Stimulated activated CD4-positive, alpha-beta T cell treated with anti-CD3 and anti-CD28 coated beads, Interleukin-12 subunit alpha, Interleukin-12 subunit beta, amount 100 ng/mL, for 48 hours (primary cell): ENCODE measurements at places on chromosomes 6 and 20.

DNA sequence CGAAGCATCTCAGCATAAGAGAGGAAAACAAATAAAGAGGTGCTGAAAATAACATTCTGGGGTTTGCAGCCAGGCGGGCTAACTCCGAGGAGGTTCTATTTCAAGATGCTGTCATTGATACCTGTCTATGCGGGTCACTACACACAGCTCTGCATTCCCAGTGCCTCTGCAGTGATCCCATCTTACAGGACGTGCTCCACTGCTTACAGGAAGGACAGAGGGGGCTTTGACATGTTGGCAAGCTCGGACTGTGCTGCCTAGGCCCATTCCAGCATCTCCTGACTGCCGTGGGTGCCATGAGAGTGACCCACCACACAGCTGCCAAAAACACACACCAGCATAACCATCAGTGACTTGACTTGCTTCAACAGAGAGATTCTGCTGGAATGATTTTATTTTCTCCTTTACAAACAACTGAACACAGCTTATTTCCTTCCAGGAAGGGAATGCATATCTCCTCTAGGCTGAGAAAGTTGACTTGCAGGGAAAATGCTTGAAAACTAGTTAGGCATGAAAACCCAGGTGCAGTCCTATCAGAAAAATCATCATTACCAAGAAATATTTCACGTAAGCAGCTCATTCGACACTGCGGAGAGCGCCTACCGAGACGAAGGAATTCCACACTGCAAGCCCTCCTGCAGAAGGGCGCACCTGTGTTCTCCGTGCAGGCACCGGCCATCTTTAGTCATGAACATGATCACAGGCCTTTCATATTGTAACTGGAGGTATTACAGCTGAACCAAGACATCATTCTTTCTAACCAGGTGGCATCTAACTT, 62.5 kb downstream of the RAMACL start:
- no peak for DNase-seq

GRCh38 chr6:96394727-96395126, 126.9 kb upstream of the UFL1 start:
- no peak for DNase-seq

- no peak for DNase-seq
These were observed 51.6 kb downstream of the EYA2 start for GRCh38 chr20:46946181-46946624.

DNA sequence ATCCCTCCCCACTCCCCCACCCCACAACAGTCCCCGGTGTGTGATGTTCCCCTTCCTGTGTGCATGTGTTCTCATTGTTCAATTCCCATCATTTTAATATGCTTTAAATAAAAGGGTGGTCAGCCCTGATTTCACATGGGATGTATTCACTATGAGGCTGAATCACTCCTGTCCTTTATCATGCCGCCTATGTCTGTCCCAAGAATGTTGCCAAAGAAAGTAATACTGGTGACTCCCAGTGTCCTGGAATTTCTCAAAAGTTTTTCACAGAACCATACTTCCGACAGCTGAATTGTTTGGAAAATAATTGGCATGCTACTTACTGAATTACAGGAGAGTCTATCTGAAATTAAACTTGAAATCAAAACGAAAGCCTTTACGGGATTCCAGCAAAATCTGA, 217.7 kb downstream of the HAO1 start:
- DNase-seq: no peak

GRCh38 chr6:145208474-145208873, 526.8 kb downstream of the EPM2A start:
- no peak for DNase-seq

- DNase-seq: no peak
These were observed 167.5 kb downstream of the TMEM242 start for GRCh38 chr6:157155804-157156203.

GRCh38 chr6:42689371-42689770, 33.0 kb downstream of the PRPH2 start:
- DNase-seq: no peak

GRCh38 chr6:157929076-157929475, 52.6 kb upstream of the SYNJ2 start:
- DNase-seq: no peak

GRCh38 chr20:48681201-48681872, 146.5 kb downstream of the PREX1 start:
- DNase-seq: no peak

- no peak for DNase-seq
These were observed 842.0 kb upstream of the FLRT3 start for GRCh38 chr20:15179381-15179780.

DNA sequence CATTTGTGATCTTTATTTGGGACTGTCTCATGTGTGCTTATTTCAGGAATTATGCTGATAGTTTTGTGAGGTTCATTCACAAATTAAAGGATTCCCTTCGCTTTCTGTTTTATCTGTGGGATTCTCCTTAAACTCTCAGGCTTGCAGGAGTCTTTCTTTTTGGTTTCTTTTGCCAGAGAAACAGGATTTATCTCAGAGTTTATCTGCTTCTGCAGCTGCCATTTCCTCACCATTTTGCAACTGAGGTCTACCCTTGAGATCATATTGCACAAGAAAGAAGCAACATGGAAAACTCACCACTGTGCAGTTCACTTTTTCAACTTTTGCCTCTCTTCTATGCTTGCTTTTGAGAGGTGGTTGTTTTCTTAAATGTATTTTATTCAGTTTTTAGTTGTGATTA, 201.0 kb downstream of the PRL start:
- no peak for DNase-seq

DNA sequence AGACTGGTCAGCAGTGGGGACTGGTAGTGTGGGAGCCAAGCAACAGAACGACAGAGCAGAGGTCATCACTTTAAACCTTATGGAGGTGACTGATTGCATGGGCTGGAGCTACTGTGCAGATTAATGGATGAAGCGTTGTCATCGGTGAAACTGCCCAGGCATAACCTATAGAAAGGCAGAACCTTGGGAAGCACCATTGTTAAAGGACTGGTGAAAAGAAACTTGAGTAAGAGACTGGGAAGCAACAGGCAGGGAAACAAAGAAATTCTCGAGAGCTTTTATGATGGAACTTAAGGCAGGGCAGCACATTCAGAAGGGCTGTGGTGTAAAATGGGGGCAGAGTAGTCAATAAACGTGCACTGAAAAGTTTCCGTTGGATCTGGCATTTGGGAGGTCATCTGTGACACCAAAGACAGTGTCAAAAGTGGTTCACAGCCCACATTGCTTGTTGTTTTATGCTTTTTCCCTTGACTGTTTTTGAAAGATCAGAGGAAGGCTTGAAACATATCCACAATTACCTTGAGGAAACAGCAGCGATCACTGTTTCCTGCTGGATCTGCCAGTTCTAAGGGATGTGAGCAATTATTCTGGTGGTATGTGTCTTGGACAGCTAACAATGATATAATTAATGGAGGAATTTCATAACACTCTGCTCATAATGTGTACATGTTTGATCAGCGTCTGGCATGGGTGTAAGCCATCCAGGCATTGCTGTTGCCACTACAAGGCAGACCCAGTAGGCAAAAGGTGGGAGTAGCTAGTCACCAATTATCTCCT, 62.7 kb downstream of the LRRC1 start:
- no peak for DNase-seq

- no peak for DNase-seq
These were observed 774.2 kb upstream of the FLRT3 start for GRCh38 chr20:15111654-15112053.

DNA sequence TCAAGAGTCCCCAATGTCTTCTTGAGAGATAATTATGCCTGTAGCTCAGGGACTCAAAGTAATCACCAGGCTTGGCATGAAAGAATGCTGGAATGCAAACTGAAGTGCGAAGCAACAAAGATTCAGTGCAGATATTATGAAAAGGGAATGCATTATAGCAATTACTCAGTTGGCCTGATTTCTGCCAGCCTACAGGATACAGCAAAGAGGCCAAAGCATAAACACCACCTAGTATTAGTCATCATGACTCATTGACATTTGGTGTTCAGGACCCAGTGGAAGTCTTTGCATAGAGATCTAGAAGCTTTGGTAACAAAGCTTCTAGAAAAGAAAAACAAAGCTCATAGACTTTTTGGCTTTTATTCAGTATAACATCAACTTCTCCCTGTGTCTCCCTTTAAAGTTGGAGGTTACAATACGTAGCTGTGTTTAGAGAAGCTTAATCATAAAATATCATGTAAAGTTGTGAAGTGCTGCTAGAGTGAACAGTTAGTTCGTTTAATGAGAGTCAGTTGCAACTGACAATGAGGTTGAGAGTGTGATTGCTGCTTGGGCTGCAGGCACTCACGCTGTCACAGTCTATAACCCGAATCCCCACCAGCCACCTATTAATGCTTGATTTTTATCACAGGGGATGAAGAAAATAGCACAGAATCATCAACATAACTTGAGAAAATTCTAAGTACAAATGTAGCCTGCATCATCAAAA, 932.7 kb downstream of the TFAP2A start:
- DNase-seq: no peak

GRCh38 chr6:106117579-106117978, 31.4 kb downstream of the PRDM1 start:
- DNase-seq: no peak

DNA sequence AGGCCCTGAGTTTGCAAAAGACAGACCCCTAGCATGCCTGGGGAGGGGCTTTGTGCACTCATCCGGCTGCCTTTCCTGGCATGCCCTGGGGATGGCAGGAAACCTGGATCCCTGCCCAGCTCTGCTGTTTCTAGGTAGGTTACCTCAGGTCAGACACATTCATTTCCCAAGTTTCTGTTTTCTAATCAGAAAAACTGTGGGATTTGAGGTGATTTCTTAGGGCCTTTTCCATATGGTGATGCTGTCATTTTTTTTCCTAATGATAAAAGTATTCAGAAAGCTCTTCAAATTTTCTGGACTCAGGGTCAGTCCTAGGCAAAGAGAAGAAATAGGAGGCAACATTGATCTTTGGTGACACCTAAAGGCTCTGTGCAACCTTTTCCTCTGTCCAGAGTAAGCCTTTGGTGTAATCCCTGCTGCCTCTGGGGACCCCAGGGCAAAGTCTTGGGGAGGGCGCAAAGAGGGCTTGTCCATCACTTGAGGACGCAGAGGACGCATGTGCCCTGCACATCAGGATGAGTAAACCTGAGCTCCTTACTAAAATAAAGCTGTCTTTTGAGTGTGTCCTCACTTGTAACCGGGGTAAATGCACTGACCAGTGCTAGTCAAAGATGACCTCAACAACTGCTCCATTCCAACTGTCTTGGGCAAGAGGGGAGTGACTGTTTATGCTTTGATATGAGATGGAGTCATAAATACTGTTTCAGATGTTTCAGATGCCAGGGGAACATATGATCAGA, 13.5 kb upstream of the TRAM2 start:
- no peak for DNase-seq

DNA sequence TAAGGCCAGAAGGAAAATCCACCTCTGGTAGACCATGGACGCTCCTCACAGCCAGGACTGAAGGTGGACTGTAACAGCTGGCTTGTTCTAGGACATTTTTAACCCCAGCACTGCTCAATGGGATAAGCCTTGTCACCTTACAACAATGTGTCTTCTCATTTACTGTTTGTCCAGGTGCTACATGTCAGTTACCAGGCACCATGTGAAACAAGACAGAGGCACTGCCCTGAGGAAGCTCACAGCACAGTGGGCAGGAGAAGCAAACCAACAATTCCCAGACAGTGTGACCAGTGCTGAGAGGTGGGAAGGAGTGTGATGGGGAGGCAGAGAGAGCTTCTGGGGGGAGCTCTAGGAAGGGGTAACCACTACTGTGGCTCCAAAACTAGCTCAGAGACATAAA, 10.7 kb downstream of the SNHG17 start:
- DNase-seq: no peak

DNA sequence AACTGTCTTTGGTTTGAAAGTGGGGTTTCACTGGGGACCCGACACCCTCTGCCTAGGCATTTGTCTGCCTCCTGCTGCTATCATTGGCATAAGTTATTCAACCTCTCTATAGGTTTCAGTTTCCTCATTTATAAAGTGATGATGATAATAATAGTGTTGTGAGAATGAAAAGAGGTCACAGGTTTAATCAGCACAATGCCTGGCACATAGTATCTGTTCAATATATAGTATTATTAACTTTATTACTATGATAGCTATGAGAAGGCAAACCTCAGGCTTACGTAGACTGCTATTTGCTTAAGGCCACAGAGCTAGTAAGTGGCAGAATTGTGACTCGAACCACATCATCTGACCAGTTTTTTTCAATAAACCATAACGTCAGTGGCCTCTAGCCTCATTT, 256.8 kb downstream of the CDKAL1 start:
- no peak for DNase-seq

DNA sequence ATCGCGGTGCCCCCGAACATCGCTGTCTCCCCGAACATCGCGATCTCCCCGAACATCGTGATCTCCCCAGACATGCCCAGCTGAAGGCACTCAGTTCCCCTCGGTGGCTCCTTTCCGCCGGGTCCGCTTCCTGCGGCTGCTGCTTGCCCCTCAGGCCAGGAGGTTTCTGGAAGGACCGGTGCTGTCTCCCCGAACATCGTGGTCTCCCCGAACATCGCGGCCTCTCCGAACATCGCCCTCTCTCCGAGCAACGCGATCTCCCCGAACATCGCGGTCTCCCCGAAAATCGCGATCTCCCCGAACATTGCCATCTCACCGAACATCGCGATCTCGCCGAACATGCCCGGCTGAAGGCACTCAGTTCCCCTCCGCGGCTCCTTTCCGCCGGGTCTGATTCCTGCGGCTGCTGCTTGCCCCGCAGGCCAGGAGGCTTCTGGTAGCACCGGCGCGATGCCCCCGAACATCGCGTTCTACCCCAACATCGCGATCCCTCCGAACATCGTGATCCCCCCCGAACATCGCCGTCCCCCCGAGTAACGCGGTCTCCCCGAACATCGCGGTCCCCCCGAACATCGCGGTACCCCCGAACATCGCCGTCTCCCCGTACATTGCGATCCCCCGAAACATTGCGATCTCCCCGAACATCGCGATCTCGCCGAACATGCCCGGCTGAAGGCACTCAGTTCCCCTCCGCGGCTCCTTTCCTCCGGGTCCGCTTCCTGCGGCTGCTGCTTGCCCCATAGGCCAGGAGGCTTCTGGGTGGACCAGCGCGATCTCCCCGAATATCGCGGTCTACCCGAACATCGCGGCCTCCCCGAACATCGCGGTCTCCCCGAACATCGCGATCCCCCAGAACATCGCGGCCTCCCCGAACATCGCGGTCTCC, 808 bp downstream of the ULBP1 start:
- no peak for DNase-seq

GRCh38 chr6:156419594-156419993, 357.6 kb upstream of the ARID1B start:
- DNase-seq: no peak

- no peak for DNase-seq
These were observed 11.4 kb downstream of the HECA start for GRCh38 chr6:139146317-139146726.

GRCh38 chr6:144546807-144547206, 261.7 kb downstream of the UTRN start:
- DNase-seq: no peak

- DNase-seq: no peak
These were observed 32.5 kb upstream of the MCUR1 start for GRCh38 chr6:13846841-13847240.

GRCh38 chr6:147595961-147596360, 87.5 kb downstream of the SAMD5 start:
- no peak for DNase-seq

DNA sequence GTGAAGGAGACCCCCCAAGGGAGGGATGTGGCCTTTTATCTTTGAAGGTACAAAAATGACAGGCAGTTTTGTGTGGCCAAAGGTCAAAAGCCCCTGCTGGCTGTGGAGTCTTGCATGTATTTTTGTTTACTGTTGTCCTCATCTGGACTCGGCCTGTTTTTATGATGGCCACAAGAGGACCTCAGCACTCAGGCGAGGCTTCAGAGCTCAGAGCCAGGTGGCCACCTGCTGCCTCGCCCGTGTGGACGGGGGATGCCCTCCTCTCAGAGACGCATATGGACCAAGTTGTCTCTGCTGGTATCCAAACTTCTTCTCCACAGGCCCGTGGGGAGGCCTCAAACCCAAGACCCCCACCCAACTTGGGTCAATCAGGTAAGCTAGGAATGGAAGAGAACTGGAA, 118.2 kb downstream of the DACT2 start:
- no peak for DNase-seq
